ENCODE measurements at places on chromosomes 12 and 14.

DNA sequence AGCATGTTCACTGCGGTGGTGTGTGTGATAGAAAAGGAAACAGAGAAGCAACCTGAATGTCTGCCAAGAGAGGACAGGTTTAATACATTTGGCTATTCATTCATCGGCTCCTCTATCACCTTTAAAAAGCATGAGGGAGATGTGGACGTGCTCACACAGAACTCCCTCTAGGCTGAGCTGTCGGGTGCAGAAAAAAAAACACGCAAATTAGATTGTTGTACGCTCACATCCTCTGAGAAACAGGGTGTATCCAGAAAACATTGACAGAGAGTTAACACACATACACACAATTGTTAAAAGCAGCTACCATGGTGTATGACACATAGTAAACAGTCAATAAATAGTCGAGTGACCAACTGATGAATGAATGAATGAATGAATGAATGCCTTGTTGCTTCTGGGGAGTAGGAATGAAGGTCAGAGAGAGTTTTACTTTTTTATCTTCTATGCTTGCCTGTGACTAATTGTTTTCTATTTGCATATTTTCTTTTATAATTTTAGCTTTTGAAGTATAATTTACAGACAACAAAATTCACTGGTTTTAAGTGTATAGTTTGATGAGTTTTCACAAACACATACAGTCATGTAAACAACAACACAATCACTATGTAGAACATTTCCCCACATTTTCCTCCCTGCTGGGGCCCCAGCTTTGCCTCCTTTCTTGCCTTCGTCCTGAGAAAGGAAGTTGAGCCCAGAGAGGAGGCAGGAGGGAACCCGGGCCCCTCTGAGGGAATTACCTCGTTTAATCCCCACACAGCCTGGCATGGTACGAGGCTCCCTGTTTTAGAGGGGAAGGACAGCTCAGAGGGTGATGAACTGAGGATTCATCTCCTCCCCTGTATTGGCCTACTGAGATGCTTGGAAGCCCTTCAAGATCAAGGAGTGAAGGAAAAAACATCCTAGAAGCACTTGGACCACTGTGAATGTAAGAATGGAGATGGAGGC is 19.7 kb upstream of the FAM222A start:
- no peaks in the 10 kb centered on the region for H3K36me3 ChIP-seq
- DNase-seq: no peak
- H3K27me3 ChIP-seq: no peaks in the 10 kb centered on the region
- H3K27ac ChIP-seq: peak overlapping the region; percentile 36

- H3K27me3 ChIP-seq: no peaks in the 10 kb centered on the region
- 0 out of 2 replicates have a peak, but pooled peaks cover 5% of the 10 kb centered on the region for H3K4me1 ChIP-seq
- H3K27ac ChIP-seq: no peak overlapping the region
Measured at GRCh38 chr12:88361493-88361892, 218.8 kb downstream of the KITLG start.

DNA sequence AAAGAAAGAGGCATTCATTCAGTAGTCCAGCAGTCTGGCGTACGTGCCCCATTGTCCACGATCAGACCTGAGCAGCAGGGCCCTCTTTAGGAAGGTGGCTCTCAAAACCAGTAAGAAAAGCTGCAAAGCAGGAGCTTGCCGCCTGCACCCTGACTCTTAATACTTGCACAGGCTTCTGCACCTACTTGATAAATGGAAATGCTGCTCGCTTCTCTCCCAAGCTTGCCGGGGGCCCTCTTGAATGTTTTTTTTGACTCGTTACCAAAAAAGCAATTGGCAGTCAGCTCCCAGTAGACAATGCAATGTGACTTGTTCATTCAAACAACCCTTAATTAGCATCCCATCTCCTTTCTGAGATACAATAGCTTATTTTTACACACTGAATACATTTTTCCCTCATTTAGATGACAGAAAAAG is 27.2 kb upstream of the PTPRB start:
- no peaks in the 10 kb centered on the region for H3K4me1 ChIP-seq
- no peak for DNase-seq
- H3K4me3 ChIP-seq: no peak overlapping the region
- no peaks in the 10 kb centered on the region for H3K27me3 ChIP-seq
- H3K27ac ChIP-seq: no peak overlapping the region
- H3K36me3 ChIP-seq: no peaks in the 10 kb centered on the region

DNA sequence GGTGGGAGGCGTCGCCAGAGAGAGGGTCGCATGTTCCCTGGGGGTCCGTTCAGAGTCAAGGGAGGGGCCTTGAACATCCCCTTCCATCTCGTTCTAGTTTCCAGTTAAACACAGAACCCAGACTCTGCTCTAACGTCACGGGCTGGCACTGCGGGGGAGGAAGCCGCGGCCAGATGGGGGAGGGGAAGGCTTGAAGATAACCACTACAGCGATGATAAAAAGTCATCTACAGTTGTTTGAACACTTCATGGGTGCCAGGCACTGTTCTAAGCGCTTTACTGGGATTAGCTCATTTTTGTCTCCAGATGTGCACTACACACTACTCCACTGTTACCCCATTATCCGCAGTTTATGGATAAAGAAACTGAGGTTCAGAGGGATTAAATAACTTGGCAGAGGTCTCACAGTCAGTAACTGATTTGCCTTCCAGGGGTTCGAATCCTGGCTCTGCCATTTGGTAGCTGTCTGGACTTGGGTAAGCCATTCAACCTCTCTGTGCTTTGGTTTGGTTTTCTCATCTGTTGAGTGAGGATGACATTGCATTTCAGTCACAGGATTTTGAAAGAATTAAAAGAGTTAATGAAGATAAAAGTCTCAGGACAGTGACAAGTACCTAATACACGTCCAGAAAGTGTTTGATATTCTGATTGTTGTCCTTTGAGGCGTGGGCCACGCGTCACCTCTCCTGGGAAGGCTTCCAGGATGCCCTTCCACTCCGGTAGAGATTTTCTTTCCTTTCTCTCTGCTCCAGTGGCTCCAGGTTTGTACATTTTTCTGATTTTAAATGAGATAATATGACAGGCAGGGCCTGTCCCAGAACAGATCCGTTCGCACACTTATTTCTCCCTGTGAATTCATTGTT is 798 bp upstream of the RASAL1 start:
- DNase-seq: no peak
- H3K36me3 ChIP-seq: no peaks in the 10 kb centered on the region
- no peaks in the 10 kb centered on the region for H3K27me3 ChIP-seq
- no peaks in the 10 kb centered on the region for H3K4me1 ChIP-seq
- H3K27ac ChIP-seq: no peak overlapping the region
- no peak overlapping the region for H3K4me3 ChIP-seq

- no peaks in the 10 kb centered on the region for H3K27me3 ChIP-seq
- no peak overlapping the region for H3K4me3 ChIP-seq
- DNase-seq: no peak
- peaks cover 2% of the 10 kb centered on the region for H3K36me3 ChIP-seq
- no peaks in the 10 kb centered on the region for H3K4me1 ChIP-seq
- H3K27ac ChIP-seq: no peak overlapping the region
Measured at GRCh38 chr12:27309293-27309994, 23.2 kb upstream of the BMAL2 start.

GRCh38 chr12:46676797-46677520 is 148.8 kb downstream of the SLC38A4 start:
- no peaks in the 10 kb centered on the region for H3K27me3 ChIP-seq
- H3K4me1 ChIP-seq: peaks cover 7% of the 10 kb centered on the region
- H3K4me3 ChIP-seq: no peak overlapping the region
- H3K27ac ChIP-seq: no peak overlapping the region
- no peaks in the 10 kb centered on the region for H3K36me3 ChIP-seq
